ENCODE measurements at places on chromosomes 3 and 15.

GRCh38 chr3:194592798-194593752, 40.1 kb downstream of the TMEM44 start:
- no peak for DNase-seq

DNA sequence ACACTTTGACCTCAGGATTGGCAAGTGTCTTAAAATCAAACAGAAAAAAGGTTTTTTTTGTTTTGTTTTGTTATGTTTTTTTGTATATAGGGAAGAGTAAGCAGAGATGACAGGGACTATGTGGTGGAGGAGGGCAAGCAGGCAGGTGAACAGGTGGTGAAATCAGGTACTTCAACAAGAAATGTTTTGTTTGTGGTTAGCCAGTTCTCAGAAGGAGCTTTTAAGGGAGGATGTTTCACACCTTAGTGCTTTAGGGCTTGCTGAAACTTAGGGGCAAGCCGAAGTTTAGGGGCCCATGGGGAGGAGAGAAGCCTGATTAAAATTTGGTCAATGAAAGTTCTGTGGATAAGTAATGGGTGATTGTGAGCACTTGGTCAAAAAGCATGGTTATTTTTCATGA, 370.7 kb upstream of the SLCO3A1 start:
- no peak for DNase-seq

- DNase-seq: no peak
Measured at GRCh38 chr3:53193466-53194209, 32.6 kb downstream of the PRKCD start.

- DNase-seq: no peak
Measured at GRCh38 chr3:130340766-130341165, 4.7 kb upstream of the COL6A5 start.

DNA sequence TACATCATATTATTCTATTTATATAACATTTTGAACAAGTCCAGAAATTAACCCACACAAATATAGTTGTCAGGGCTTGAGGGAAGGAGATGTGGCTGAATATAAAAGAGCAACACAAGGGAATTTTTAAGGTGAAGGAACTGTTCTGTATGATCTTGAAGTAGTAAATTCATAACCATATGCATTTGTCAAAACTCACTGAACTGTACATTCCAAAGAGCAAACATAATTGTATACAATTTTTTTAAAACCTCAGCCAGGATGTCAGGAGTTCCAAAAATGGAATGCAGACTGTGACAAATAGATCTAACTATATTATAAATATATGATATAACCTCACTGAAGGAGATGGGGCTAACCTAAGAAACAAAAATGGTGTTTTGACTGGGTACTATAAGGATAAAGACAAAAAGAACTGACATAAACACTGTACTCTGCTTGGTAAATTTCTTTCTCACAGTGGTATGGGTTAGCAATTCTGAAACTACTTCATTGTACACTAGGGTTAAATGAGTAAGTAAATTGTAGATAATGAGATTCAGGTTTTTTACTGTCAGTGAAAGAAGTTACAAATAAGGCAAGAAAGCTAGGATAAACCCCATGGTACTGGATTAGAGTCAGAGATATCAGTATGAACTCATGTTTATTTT, 14.4 kb downstream of the GOLGB1 start:
- DNase-seq: no peak

DNA sequence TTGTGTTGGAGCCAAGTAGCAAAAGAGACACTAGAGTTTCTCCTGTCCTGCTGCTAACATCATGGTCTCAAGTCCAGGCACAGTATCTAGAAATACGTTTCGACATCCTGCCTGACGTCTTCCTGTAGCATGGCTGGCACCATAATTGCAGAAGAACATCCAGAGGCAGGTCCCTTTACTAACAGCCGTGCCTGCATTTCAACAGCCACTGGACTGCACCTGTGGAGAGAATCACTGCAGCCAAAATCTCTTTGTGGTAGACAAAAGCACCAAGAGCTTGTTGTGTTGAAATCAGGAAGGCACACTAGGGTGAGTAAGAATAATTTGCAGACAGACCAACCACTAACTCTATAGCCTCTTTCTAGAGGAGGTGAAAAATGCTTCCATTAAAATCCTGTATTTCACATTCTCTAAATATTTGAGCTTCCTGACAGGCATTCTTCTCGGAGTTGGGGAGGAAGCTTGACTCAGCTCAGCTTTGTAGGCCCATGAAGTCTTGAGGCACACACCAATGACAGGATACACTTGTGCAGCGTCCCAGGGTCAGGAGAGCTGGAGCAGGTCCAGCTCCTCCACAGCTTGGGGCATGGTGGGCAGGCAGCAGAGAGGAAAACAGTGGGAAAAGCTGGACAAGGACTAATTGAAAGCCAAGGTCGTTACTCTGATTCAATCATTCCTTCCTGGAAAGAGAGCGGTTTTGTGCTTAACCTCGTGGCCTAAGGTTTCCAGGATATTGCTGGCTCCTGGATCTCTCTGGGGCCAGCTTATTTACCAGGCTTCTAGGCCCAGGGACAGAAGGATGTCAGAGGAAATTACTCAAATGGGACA, 244.9 kb downstream of the FAM43A start:
- DNase-seq: no peak

- DNase-seq: no peak
Measured at GRCh38 chr3:171160325-171160724, 133.8 kb upstream of the SLC2A2 start.

DNA sequence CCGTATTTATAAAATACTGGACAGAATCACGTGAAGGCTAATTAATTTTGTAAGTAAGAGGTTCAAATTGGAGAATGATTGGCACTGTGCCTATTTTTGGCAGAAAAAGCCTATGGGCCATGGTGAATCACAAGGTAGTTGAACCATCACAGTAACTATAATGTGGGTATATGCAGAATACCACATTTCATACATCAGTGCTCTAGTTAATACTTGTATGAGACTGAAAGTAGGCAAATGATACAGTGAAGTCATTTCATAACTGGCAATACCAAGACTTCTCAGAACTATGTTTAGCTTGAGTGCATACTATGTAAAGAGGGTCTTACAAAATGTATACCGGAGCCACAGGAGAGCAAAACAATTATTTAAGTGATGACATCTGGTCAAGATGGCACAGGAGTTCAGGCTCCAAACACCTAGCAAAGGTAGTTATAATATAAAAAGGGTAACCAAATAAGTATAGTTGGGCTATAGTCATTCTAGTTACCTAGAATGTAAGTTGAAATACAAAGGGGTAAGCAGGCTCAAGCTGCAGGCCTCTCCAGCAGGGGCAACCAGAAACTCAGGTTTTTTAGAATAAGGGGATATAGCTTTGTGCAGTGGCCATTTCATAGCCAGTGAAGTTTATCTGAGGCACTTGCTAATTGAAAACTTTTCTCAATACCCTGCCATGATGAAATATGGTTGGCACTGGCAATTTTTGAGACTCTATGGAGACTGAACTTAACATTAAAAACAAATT, 19.1 kb downstream of the GPR160 start:
- no peak for DNase-seq

DNA sequence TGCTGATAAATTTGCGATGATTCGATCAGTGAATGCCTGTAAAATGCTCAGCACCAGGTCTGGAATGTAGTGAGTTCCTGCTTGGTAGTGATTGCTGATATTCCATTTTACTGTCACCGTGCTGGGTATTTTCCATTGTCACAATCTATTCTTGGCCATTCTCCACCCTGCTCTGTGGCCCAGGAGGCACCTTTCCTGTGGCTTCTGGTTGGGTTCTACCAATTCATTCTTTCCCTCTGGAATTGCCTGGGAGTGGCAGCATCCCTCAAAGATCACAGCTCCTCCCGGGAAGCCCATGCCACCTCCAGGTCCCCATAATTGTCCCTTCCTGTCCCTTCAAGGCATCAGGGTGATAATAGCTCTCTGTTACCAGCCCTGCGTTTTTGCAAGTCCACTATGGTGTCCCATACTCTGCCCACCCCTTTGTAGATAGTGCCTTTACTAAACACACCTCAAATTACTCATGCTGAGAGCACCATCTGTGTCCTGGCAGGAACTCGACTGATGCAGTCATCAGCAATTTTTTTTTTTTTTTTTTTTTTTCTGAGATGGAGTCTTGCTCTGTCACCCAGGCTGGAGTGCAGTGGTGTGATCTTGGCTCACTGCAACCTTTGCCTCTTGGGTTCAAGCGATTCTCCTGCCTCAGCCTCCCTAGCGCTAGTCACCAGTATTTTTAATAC, 177.8 kb upstream of the PROK2 start:
- no peak for DNase-seq

DNA sequence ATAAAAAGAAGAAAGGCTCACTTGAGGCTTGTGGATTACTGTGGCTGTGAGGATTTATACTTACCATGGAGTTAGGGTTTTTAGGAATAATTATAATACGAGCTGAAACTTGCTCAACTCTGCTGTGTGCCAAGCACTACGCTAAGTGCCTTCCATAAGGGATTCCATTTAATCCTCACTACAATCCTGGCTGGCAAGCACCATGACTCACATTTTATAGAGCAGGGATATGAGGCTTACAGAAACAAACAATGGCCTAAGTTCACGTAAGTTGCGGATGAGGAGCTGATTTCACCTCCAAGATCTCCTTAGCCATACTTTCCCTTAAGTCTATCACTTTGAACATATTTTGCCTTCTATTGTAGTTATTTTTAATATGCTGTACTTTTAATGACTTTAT, 43.9 kb upstream of the ARL8B start:
- no peak for DNase-seq

- no peak for DNase-seq
Measured at GRCh38 chr15:46872286-46872980, 844.9 kb upstream of the SEMA6D start.

GRCh38 chr3:32840086-32840841, 22.5 kb downstream of the TRIM71 start:
- no peak for DNase-seq

DNA sequence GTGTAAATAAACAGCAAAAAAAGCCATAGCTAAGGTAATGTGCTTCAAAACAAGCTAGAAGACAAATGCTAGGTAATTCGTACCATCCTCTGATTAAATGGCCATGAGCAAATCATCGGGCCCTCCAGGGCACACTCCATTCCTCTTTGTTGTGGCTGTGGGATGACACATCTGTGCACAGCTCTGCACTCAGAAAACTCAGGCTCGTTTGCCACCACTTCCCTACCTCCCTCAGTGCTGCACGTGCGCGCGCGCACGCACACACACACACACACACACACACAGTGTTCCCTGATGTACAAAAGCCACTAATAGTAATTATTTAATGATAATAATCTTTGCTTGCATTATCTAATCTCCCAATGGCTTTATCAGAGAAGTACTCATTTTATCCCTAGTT, 336.6 kb downstream of the FEZF2 start:
- DNase-seq: no peak

DNA sequence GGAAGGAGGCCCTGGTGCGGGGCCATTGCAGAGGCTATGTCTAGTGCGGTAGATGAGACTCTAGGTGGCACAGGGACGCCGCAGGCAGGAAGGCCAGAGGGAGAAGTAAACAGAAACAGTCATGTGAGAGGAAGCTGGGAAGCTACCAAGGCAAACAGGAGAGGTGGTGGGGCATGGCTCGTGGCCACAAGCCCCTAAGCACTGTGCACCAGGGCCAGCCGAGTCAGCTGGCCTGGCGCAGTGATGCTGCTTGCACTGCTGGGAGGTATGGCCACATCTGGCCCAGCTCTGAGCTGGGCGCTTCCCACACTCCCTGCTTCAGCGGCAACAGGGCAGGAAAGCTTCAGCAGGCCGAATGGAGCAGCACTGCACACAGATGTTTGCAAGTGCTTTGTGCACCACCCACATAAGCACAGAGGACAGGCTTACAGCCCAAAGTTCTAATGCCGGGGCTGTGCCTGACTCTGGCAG, 76.6 kb downstream of the SRGAP3 start:
- DNase-seq: no peak

DNA sequence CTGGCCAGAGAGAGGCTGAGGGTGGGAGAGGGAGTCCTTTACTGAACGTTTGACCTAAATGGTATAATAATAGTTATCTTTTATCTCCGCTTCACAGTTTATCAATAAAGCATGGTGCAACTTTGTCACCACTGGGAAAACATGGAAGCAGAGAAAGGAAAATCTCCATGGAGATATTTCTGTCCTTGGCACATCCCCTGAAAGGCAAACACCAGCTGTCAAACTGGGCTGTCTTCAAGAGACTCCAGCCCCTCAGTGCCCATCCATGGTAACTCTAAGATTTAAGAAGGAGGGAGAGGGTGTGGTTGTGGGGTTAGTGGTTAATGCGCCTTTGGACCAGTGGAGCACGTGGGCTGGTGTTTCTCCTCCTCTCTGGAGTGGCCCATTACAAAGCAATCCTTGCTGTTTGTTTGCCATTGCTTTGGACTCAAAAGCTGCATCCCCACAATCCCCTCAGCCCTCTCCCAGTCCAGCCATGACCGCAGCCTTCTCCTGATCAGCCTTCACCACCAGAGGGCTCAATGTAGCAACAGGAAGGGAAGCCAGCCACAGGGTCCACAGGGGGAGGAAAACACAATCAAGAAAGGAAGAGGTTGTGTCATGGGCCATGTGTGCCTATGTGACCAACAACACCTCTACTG, 38.2 kb upstream of the FAM174B start:
- no peak for DNase-seq

- no peak for DNase-seq
Measured at GRCh38 chr3:198113206-198114053, 153.4 kb downstream of the LMLN start.

DNA sequence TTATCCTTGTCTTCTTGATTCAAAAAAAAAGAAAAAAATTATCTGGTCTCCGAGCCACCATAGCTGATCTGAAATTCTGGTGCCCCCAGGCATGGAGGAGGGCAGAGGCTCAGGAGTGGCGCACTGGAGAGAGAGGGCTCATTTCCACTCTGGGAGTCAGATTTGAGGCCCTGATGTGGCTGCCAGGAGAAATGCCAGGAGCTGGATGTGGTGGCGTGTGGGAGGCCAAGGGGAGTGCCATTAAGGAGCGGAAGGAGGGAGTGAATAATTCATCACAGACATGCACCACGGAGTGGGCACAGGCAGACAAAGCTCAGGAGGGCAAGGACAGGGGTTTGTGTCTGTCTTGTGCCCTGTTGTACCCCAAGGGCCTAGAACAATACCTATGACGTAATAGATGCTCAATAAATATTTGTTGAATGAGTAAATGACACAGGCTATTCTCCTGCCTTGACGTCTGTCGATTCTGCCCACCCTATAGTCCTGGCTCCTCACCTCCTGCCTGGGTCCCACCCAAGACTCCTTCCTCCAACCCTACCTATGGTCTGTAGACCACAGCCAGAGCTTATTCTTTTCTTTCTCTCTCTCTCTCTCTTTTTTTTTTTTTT, 12.0 kb upstream of the GRIP2 start:
- DNase-seq: no peak

DNA sequence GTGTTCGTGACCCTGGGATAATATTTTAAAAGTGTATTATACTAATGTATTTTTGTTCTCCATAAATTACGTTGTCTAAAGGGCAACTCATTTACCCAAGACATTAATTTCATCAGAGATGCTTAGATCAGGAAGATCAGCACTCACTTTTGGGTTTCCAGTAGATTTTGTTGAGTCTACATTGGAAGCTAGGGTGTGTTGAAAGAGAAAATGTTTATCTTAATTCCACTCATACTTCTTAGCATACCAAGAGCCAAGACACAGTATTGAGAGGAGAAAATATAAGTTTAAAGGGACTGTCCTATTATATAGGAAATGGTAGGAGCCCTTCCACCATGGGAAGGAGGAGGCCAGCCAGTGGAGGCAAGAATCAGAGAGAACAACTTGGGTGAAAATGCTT, 412.9 kb upstream of the RGMA start:
- DNase-seq: no peak

- DNase-seq: no peak
Measured at GRCh38 chr3:52121464-52121805, 32.8 kb downstream of the POC1A start.

GRCh38 chr3:144743225-144743668, 771.6 kb downstream of the DIPK2A start:
- DNase-seq: no peak

Data from activated naive CD4-positive, alpha-beta T cell (primary cell).